ENCODE measurements at places on chromosomes 2 and 18.

DNA sequence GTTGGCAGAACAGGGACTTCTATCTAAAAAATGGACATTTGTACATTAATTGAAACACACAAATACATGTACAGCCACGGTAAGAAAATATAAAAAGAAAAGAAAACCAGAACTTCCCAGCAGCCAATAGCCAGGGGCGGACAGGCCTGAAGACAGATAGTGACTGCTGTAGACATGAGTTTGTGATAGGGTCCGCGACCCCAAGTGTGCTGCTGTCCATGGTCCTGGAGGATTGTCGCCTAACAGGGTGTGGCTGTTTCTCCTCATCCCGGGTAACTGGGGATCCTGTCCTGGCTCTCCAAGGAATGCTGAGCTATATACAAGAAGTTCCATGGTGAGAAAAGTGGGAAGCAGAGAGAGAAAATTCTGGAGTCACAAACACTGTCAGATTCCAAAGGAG is 266.5 kb upstream of the SALL3 start:
- DNase-seq: no peak

GRCh38 chr18:50911006-50911405 is 32.1 kb downstream of the ME2 start:
- DNase-seq: no peak

GRCh38 chr2:27008678-27009077 is 24.1 kb upstream of the TMEM214 start:
- DNase-seq: no peak

- no peak for DNase-seq
Observed at GRCh38 chr2:36710858-36711515, 14.5 kb downstream of the VIT start.

- peak; percentile 41 for DNase-seq
Observed at GRCh38 chr2:149329489-149330126, 779 bp upstream of the LYPD6 start.

DNA sequence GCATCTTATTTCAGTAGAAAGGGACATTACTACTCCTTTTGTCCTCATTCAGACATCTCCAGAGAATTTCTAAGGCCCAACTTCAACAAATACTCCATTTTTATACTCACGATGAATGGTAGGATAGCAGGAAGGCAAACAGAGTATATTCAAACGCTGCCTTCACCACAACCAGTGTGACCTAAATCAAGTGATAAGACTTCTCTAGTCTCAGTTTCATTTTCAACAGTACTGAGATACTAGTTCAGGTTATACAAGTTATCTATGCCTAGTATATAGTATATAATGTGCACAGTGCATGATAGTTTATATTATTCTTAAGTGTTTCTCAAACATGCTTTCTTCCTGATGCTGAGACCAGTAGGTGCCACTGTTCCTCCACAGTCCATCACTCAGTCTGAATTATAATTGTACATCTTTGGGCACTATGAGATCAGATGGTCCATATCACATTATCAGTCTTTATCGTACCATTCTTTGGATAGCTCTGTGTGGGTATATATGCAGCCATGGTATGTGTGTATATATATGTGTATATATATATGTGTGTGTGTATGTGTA is 66.3 kb upstream of the RPE start:
- DNase-seq: no peak

GRCh38 chr2:156437272-156437930 is 1.2 kb downstream of the GPD2 start:
- peak; percentile 36 for DNase-seq

GRCh38 chr18:50401888-50402287 is 27.0 kb downstream of the SKA1 start:
- DNase-seq: no peak
